ENCODE measurements at places on chromosomes 7 and 10. TPM values are rescaled to one million over a fixed set of nuclear protein-coding genes. Genes with fewer than 3 reads are reported as not detected.

DNA sequence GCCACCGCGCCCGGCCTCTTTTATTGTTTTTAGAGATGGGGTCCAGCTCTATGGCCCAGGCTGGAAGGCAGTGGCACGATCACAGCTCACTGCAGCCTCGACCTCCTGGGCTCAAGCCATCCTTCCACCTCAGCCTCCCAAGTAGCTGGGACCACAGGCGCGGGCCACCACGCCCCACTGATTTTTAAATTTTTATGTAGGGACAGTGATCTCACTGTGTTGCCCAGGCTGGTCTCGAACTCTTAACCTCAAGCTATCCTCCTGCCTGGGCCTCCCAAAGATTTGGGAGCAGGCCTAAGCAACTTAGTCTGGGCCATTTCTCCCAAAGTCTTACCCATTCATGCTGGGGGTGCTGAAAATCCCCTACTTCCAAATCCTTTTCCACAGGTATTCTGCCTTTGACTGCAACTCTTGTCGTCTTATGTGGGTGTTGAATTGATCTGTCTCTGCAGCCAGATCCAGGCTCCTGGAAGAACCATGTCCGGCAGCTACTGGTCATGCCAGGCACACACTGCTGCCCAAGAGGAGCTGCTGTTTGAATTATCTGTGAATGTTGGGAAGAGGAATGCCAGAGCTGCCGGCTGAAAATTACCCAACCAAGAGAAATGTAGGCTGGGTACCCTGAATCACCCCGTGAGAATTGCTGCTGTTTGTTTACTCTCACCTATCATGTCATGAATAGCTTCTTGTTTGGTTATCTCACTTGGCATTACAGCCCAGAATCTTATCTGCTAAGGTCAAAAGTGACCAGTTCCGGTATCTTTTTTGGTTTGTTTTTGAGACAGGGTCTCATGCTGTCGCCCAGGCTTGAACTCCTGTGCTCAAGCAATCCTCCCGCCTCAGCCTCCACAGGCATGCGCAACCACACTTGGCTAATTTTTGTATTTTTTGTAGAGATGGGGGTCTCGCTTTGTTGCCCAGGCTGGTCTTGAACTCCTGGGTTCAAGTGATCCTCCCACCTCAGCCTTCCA lies 1.1 kb downstream of the ZDHHC4 start:
- no peak for DNase-seq

GRCh38 chr7:25887795-25888559 lies 264.0 kb upstream of the NFE2L3 start:
- DNase-seq = no peak

DNA sequence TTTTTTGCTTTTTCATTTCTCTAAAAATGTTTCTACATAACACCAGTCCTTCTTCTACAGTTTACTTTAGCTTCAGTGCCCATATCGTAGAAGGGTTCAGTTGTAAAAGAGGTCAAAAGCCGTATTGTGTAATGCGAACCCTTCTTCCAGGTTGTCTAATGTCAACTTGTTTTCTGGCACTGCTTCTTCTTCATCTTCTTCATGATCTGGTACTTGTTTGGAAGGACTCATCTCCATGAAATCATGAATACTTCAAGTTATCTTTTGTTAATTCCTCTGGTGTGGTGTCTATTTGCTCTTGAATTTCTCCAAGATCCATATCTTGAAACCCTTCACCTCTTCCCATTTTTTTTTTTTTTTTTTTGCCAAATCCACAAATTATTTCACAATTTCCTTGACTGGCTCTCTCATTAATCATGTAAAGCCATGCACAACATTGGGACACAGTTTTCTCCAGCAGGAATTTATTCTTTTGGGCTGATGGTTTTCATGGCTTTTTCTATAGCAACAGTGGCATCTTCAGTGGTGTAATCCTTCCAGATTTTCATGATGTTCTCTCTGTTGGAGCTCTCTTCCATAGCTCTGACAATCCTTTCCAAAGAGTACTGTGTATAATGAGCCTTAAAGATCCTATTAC lies 85.1 kb downstream of the CPED1 start:
- no peak for DNase-seq

Gene XRCC2
- 18.0 TPM for total RNA-seq

Gene PILRA
- total RNA-seq = 1.3 TPM

- no peak for DNase-seq
Measured at GRCh38 chr10:125955766-125956165, 59.4 kb downstream of the FANK1 start.

- DNase-seq = no peak
Measured at GRCh38 chr7:37786741-37787569, 61.4 kb upstream of the NME8 start.

Gene WEE2
- not detected for total RNA-seq

Gene SLC13A1
- total RNA-seq = not detected

Gene ICA1
- 2.7 TPM for total RNA-seq

Gene NUP205
- total RNA-seq = 119 TPM

Measured in activated CD8-positive, alpha-beta memory T cell treated with anti-CD3 and anti-CD28 coated beads, Interleukin-2, amount 10 ng/mL, durations not matched to agents 7 days and 5 days (primary cell).